Activated effector memory CD4-positive, alpha-beta T cell treated with Interleukin-2 at 50 U/mL for 16 hours (primary cell): ENCODE measurements at places on chromosomes 4 and X.

- no peak for DNase-seq
Observed at GRCh38 chr4:87274803-87275202, 47.9 kb downstream of the HSD17B13 start.

- no peak for DNase-seq
Observed at GRCh38 chr4:183370786-183371185, 48.6 kb upstream of the CLDN24 start.

- DNase-seq = no peak
Observed at GRCh38 chrX:50812995-50813842, 775 bp downstream of the SHROOM4 start.

DNA sequence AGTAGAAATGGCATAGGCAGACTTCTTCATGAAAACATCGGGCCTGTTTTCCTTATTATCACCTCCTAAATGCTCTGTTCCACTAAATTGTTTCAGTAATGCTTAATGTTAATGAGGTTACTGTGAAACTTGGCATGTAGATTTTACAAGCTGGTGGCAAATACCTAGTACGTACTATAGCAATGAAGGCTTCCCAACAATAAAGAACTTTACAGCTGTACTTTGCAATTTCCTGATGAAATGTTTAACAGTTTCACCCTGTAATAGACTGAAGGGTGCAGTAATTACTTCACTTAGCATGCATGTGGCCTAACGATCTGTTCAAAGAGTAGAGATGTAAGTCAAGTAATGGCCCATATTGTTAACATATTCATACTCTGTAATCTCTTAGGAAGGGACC lies 524.7 kb downstream of the IL15 start:
- DNase-seq = no peak

GRCh38 chr4:119690871-119691270 lies 62.3 kb upstream of the PDE5A start:
- no peak for DNase-seq

- DNase-seq = no peak
Observed at GRCh38 chr4:139077567-139078355, 62.2 kb downstream of the NOCT start.

GRCh38 chr4:4803216-4803911 lies 56.1 kb upstream of the MSX1 start:
- no peak for DNase-seq

DNA sequence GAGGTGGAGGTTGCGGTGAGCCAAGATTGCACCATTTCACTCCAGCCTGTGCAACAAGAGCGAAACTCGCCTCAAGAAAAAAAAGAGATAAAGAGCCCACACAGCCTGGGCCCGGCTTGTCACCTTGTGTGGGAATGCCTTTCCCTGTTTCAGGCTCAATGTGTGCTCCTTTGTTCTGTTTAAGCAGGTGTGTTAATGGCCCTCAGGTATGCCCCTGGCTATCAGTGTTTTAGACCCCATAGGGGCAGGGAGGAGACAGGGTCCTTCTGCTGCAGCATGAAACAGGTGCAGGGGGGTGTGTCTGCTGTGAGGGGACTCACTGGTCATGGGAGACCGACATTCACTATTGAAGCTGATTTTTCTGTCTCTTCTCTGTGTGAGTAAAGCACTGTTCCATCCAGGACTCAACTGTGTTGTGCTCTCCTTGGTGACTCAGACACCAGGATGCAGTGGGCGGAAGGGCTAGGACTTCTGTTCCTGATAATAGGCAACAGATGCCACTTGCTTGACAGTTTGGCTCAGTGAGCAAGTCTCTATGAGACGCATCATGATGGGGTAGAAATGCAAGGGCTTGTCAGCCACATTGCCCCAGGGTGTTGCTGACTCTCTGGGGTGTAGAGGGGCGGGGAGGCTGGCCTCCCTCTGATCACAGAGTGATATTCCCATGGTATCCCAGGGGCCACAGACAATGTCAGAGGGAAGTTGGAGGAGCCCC lies 15.6 kb upstream of the LAP3 start:
- DNase-seq = no peak

DNA sequence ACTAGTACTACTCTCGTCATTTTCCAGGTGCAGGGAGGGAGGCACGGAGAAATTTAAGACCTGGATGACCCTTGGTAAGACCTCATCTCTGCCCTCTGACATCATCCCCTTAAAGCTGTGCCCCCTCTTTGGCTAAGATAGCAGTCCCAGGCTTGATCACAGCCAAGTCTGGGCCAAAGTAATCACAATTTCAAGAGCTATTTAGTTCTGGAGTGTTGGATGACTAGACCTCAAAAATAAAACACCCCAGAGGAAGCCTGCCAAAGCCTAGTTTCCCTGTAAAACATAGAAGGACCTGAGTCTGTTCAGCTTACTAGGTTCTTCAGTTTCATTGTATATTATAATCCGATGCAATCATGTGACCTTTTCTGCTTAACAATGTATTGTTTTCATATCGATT lies 144.6 kb upstream of the ARHGEF9 start:
- no peak for DNase-seq

DNA sequence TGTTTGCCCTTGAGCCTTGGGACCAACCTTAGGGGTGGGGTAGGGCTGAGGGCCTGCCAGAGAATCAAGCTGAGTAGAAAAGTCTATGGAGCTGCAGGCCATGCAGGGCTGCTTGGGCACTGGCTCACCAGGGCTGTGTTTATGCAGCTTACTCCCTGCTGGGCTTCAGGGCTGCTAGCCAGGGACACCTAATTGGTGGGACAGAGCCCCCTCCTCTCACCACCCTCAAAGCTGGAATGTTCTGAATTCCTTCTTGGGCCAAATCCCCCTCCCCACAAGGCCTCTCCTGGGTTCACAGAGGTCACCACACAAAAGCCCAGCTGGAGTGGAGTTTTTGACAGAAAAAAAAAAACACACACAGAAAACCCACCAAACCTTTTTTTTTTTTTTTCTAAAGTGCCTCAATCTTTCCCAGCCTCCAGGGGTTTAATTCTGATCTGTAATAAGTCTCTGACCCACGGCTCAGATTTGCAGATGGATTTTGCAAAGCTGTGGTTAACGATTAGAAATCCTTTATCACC lies at the start of gene CLDN2:
TSS of gene CLDN2 (plus strand) at position 471 of the 521 bp plus-strand sequence. CDS start 7,827 bp downstream, outside the sequence.
- DNase-seq = no peak

DNA sequence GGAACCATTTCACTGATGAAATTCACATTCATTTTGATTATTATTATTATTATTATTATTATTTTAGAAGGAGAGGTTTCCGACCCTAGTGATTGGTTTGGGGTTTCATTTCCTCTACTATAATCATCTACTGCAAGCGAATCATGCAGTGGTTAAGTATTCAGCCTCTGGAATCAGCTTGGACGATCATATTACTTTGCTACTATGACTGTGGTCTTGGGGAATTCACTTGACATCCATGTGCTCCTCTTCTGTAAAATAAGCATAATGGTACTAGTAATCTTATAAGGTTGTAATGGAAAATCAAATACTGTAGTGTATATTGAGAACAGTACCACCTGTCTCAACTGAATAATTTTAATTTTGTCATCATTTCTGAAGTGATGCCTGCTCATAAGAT lies 132.1 kb upstream of the SLC4A4 start:
- DNase-seq = no peak
